ENCODE measurements at places on chromosomes 11 and 22.

DNA sequence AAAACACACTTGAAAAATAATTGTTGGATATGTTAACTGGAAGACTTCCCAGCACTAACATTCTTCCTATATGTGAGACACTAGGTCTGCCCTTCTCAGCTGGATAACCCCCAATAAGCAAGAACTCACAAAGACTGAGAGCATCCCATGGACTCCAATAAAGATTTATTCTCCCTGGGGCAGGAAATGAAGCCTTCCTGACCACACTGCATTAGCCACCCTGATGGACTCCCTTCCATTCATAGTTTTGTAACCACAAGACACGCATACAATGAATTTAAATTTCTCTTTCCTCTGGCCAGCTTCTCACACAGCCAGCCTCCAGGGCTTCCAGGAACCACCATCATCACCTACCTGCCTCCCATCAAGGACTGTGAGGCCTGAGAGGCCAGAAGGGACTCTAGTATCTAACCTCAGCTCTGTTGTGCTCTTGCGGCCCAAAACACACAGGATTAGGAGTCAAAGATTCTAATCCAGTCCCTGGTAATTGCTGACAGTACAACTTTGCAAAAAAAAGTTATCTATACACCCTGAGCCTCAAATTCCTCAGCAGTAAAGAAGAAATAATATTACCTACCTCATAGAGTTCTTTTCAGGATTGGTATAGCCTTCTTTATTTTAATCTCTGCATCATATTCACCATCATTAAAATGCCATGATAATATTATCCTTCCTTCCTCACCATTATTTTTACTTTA lies 45.6 kb upstream of the GDPD4 start:
- DNase-seq: no peak

GRCh38 chr22:35540595-35541253 lies at the start of gene RASD2:
TSS of gene RASD2 (plus strand) at chr22:35540831. CDS start at chr22:35546810, 5,979 bp downstream.
- DNase-seq: peak; percentile 54

DNA sequence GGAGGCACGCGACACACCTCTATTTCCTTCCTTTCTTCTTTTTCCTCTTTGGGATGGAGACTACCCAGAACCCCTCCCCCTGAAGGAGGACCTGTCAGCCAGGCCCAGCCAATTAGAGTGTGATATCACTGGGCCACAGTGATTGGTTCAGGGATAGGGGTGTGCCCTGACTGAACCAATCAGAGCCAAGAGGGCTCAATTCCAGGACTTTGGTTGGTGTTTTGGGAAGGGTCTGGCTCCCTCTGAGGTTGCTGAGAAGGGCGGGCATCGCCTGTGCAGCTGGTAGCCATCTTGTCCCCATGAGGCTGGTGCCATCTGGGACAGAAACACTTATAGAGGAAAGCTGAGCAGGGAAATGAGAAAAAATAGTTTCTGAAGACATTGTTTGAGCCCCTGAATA lies 71.4 kb downstream of the CHST1 start:
- DNase-seq: no peak

- DNase-seq: no peak
These were observed 6.6 kb downstream of the NEAT1 start for GRCh38 chr11:65429068-65429681.

- no peak for DNase-seq
These were observed 158.4 kb upstream of the NARS2 start for GRCh38 chr11:78733031-78733430.

DNA sequence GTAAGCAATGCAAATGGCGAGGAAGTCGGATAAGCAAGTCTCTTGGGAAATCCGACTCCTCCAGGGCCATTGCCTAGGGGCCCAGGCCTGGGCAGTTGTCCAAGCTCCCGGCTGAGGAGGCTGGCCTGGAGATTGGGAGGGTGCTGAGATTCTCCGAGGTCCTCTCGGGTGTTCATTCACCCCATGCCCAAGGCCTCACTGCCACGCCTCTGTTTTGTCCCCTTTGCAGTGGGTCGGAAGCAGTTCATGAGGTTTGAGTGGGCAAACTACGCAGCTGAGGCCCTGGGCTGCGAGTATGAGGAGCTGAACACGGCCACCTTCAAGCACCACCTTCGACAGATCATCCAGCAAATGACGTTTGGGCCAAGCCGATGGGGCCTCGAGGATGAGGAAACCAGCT lies 81.3 kb downstream of the MYO18B start:
- no peak for DNase-seq

DNA sequence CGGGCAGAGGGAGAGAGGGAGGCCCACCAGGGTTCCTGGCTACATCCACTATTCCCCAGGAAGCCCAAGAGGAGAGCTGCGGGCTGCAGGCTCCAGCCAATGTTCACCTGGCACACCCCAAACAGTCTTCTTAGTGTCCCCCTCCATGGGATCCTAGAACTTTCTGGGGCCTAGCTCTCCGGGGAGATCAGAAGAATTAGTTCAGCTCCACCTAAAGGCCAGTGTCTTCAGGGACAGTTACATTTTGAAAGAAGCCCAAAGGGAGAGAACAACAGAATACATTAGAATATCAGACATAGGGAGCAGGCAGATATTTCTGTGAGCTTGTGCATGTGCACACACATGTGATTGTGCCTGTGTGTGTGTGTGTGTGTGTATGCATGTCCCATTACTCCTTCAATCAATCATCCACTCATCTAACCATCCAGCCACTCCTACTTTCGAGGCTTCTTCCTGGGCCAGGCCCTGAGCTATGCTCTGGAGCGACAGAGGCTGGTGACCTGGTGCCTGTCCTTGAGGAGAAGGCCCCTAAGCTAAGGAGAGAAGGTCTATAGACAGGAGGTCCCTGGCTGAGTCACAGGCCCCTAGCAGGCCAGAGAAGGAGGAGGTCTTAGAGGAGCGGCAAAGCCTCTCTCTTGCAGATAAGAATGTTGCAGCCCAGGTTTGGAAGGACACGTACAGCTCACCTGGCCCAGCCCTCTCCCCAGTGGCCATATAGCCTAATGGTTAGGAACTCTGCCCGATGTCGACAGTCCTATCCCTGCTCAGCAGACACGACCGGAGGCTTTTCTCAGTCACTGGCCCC lies 165.5 kb downstream of the DSCAML1 start:
- DNase-seq: no peak

- DNase-seq: no peak
These were observed 504 bp upstream of the ZNF215 start for GRCh38 chr11:6925636-6926207.

GRCh38 chr11:68598816-68599653 lies 85.3 kb upstream of the GAL start:
- no peak for DNase-seq

GRCh38 chr11:119668676-119669075 lies 60.3 kb downstream of the NECTIN1 start:
- no peak for DNase-seq

- no peak for DNase-seq
These were observed 24.1 kb upstream of the WNT7B start for GRCh38 chr22:46001046-46001425.

DNA sequence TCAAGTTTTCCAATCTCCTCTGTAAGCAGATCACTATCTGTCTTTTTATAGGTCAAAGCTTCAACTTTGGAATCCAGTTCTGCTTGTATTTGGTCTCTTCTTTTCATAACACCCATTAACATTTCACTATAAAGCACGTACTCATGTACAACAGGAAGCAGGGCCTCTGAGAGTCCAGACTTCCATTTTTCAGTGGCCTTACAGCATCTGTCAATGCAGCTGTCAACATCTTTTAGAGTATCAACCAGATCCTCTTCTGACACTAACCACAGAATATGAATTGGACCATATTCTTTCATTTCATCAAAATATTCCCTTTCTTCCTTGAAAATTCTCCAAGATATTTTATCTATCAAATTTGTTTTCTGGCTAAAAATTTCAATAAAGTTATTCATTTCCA lies 24.7 kb upstream of the SLN start:
- no peak for DNase-seq

GRCh38 chr11:33178443-33179180 lies 17.3 kb upstream of the CSTF3 start:
- DNase-seq: no peak

GRCh38 chr11:7889985-7890384 lies 41.1 kb downstream of the OR10A6 start:
- DNase-seq: no peak

DNA sequence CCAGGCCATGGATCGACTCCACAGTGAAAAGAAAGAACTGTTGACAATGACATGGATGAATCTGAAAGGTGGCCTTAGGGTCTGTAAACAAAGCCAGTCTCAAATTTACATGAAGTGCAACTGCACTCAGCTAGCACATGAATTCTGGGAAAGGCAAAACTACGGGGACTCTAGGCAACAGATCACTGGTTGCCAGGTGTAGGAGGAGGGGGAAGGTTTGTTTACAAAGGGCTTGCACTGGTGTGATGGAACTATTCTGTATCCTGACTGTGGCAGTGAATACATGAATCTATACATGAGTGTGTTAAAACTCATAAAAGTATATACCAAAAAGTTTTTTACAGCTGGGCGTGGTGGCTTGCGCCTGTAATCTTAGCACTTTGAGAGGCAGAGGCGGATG lies 27.3 kb downstream of the ALX4 start:
- no peak for DNase-seq

- no peak for DNase-seq
These were observed 81.6 kb downstream of the SIK2 start for GRCh38 chr11:111683806-111684205.

DNA sequence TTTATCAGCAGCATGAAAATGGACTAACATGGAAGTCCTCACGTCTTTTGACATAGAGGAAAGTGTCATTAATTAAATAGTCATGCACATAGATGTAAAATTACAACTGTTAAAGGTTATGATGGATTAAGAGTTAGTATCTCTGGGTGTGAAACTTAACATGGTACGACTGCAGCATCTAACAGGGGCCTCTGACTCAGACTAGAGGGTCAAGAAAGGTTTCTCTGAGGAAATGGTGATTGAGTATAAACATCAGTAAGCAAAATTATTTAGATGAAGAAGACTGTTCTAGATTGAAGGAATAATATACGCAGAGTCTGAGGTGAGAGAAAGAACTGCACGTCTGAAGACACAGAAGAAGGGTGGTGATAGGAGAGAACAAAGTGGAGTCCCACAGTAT lies 42.1 kb upstream of the GAB2 start:
- DNase-seq: no peak

DNA sequence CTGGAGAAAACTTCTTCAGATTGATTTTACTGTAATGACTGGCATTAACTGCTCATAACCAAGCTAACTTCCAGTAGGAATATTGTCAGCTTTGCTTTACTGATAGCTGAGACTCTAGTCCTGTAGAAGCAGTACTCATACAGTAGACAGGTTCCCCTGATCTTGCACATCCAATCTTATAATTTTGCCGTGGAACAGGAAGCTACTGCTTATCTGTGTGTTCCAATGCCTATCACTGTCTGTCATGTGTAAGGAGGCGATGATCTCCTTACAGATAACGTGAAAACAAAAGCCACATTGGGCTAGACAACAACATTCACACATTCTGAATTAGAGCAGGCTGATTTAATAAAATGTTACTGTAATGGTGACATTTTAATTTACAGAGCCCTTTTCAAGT lies 13.2 kb downstream of the HSD17B12 start:
- no peak for DNase-seq

DNA sequence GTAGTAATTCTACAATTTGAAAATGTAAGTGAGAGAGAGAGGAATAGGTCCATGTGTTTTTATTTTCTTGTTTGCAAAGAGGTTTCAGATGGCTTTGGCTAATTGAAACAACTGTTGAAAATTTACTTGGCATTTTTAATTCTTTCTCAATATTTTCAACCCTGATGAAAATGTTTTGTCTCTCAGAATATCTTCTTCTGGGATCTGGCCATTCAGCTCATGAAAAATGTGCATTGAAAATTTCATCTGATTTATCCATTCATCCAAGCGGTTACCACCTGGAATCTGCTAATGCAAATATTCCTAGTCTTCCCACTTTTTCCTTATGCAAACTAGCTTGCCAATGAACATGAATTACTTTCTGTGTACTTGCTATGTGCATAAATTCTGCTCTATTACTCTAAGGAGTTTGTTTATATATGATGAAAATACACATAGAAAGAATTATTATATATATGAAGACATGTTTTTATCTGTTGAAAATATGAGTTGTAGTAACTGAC lies 621.2 kb downstream of the LRRC4C start:
- DNase-seq: no peak

GRCh38 chr11:33936725-33937604 lies 45.1 kb upstream of the LMO2 start:
- DNase-seq: no peak

DNA sequence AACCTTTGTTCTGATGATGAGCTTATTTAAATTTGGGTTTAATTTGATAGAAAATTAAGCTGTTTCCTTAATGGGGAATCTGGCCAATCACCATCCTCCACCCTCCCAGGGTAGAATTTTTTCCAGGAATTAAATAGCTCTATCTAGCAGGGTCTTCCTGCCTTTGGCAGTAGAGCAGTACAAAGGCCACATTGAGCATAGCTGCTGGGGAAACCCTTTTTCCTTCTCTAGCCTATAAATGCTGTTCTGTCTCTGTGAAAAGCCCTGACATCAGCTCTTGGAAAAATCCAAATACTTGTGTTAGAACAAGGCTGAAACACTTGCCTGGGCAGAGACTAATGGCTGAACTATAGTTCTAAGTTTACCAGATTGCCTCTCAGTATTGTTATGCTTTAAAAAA lies 55.1 kb downstream of the ARHGEF12 start:
- DNase-seq: no peak

GRCh38 chr11:73206801-73207200 lies 11.3 kb upstream of the P2RY2 start:
- no peak for DNase-seq

DNA sequence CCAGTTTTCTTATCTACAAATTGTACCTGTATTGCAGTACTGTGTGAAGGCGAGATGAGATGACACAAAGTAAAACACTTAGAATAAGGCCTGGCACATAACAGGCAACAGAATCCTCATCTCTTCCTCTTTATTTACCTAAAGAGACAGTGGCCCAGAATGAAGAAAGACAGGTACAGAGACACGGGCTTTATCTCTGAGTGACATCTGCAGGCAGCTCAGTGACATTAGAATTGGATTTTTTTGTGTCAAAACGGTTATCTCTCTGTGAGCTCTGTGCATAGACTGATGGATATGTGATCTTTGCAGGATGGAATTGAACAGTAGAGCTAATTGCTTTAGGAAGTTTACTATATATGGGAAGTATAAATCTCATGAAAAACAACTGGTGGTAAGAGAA lies 36.2 kb upstream of the TRPC6 start:
- no peak for DNase-seq

All from stimulated activated CD4-positive, alpha-beta T cell treated with anti-CD3 and anti-CD28 coated beads, Interleukin-2, amount 100 ng/mL, for 24 hours (primary cell).